SJCRH30 (cell line): ENCODE measurements at places on chromosomes 12 and 14.

DNA sequence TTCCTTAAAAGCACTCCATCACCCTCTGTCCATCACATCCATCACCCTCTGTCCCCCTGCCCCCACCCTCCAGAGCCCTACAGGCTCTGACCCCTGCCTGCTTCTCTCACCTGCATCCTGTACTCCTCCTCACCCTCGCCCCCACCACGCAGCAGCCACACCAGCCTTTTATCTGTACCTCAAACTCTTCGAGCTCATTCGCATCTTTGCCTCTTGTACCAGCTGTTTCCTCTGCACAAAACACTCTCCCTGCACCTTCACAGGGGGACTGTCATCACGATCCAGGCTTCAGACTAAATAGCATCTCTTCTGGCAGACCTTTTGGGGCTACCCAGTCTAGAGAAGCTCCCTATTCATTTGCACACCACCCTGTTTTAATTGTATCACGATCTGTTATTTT lies 24.1 kb downstream of the TMEM229B start:
- H3K36me3 ChIP-seq: no peaks in the 10 kb centered on the region
- no peak overlapping the region for H3K27ac ChIP-seq
- H3K4me3 ChIP-seq: no peak overlapping the region
- DNase-seq: no peak
- H3K27me3 ChIP-seq: no peaks in the 10 kb centered on the region

DNA sequence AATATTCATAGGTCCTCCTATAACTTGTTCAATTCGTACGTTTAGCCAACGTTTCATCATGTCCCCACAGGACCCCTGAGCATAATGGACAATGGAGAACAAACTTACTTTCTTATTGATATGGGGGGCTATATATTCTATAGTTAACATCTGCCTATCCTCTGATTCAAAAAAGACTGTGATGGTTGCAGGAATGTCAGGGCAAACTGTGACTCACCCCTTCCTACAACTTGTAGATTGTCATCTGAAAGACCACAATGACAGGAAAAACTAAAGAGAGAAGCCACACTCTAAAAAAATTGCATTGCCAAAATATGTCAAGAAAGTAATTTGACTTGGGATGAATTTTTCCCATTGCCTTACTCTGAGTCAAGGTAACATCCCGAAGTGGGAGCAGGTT lies 50.8 kb downstream of the CATSPERB start:
- no peaks in the 10 kb centered on the region for H3K36me3 ChIP-seq
- no peaks in the 10 kb centered on the region for H3K27me3 ChIP-seq
- H3K27ac ChIP-seq: no peak overlapping the region
- no peak for DNase-seq
- H3K4me3 ChIP-seq: no peak overlapping the region

DNA sequence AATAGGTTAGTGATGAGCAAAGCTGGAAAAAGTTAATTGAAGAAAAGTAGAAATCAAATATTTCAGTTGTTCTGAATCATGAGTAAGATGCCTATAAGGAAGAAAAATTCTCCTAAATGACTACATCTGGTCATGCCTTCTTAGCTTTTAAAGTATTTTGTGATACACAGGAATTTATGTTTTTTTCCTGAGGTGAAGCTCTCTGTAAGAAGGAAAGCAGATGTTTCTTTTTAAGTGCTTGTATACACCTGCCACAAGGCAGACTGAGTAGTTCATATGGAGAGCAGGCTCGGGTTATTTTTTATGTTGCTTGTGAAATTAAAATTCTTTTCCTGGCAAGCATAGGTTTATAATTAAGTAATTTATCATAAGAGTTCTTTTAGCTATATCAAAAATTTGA lies 275.2 kb downstream of the RAD51B start:
- H3K27me3 ChIP-seq: no peaks in the 10 kb centered on the region
- H3K36me3 ChIP-seq: no peaks in the 10 kb centered on the region
- no peak for DNase-seq
- no peaks in the 10 kb centered on the region for H3K4me1 ChIP-seq
- H3K27ac ChIP-seq: no peak overlapping the region
- H3K4me3 ChIP-seq: no peak overlapping the region

DNA sequence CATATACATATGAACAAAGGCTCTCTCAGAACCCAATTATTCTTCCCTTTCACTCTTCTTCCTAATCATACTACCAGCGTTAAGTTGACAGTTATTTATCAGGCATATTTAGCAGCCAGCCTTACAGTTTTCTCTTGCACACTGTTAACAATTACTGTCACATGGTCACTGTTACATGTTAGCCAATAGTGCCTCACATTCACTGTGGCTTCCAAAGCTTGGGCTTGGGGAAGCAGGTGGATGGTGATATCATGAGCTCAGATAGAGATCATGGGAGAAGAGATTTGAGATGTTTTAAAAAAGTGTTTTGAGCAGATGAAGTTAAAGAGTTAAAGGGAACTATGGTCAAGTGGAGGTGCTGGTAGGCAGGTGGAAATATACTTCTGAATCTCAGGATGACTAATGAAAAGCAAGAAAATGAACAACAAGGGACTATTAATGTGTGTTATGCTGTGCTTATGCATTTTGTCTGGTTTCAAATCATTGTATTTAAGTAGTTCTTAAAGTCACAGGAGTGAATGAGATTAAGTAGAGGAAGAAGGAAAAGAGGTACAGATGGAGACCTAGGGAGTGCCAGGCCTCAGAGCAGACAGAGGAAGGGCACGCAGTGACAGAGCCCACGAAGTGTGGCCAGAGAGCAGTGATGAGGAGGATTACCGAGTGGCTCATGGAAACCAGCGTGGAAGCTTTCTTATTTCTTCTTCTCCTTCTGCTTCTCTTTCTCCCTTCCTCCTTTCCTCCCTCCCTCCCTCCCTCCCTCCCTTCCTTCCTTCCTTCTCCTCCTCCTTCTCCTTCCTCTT lies 39.6 kb downstream of the BICD1 start:
- H3K4me3 ChIP-seq: no peak overlapping the region
- H3K27ac ChIP-seq: no peak overlapping the region
- no peaks in the 10 kb centered on the region for H3K27me3 ChIP-seq
- H3K36me3 ChIP-seq: no peaks in the 10 kb centered on the region

GRCh38 chr14:80428671-80429070 lies 217.4 kb upstream of the DIO2 start:
- H3K27ac ChIP-seq: no peak overlapping the region
- no peaks in the 10 kb centered on the region for H3K4me1 ChIP-seq
- DNase-seq: no peak
- no peaks in the 10 kb centered on the region for H3K27me3 ChIP-seq

DNA sequence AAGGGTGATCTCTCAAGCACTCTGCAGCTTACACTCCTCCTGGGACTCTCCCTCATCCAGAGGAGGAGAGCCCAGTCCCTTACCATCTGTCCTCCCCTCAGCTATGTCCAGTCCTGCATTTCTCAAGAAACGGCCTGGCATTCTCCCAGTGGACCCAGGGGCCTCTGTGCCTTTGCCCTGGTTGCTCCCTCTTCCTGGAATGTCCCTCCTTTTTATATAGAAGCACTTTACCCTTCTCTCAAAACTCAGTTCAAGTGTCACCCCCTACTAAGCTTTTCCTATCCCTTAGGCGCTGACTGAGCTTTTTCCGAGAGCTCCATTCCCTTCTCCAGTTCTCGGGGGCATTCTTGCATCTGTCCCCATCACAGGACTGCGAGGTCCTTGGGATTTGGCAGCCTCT lies 8.9 kb upstream of the GLRX5 start:
- H3K4me3 ChIP-seq: no peak overlapping the region
- no peak for DNase-seq
- H3K27me3 ChIP-seq: no peaks in the 10 kb centered on the region
- no peaks in the 10 kb centered on the region; the same call in 1 of the 2 replicates for H3K36me3 ChIP-seq

DNA sequence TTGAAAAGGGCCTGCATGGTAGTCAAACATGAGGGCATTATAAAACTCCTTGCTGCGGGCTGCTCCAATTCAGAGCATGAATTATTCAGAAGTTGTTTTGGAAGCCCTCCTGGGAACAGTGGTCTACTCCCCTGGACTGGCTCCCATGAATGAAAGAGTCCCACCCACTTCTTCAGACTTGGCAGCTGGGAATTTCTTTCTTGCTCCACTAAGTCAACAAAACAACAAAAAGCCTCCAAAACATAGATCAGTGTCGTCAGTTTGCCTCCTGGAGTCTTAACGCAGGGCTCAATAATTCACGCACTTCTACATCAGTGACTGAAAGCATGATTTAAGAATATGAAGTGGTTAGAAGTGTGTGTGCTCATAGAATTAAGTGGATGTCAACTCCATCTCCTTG lies 37.9 kb downstream of the AKAP6 start:
- no peaks in the 10 kb centered on the region for H3K36me3 ChIP-seq
- H3K27ac ChIP-seq: peak overlapping the region; percentile 21; the same call in 1 of the 2 replicates
- peaks cover 18% of the 10 kb centered on the region for H3K4me1 ChIP-seq
- DNase-seq: peak; percentile 59
- no peak overlapping the region; the same call in 1 of the 2 replicates for H3K4me3 ChIP-seq

DNA sequence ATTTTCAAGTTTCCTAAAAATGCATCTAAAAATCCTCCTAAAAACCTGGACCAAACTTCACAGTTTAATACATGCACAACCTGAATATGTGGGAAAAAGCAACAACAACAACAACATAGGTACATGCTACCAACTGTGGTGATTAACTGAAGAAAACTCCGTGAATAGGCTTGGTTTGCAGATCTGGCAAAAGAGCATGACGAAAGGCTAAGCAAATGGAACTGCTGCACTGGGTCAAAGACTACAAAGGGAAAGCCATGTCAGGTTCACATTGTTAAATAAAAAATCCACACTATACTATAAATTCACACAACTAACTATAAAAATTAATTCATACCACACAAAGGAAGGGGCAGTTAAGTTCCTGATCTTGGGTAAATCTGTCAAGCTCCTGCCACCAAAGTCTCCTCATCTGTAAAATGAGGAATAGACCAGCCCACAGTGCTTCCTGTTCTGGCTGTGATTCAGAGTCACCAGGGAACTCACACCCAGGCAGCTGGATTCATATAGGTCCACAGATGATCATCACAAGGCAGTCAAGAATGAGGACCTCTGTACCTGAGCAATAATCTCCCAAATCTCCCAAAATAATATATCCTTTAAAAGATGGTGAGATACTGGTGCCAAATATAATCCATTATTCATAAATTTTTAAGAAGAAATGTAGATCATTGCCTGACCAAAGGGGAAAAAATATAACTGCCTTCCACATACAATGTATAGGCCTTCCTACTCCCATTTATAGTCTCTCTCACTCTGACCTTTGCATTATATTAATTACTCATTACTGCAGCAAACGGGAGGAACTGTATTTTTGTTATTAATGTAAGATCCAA lies 7.0 kb downstream of the CORO1C start:
- DNase-seq: no peak
- no peak overlapping the region for H3K4me3 ChIP-seq
- peaks cover 48% of the 10 kb centered on the region for H3K4me1 ChIP-seq
- no peaks in the 10 kb centered on the region for H3K27me3 ChIP-seq

GRCh38 chr12:107336695-107337094 lies 243.3 kb upstream of the CRY1 start:
- H3K27me3 ChIP-seq: no peaks in the 10 kb centered on the region
- no peak overlapping the region for H3K4me3 ChIP-seq
- no peaks in the 10 kb centered on the region for H3K36me3 ChIP-seq
- H3K4me1 ChIP-seq: peaks cover 10% of the 10 kb centered on the region
- H3K27ac ChIP-seq: no peak overlapping the region

- no peaks in the 10 kb centered on the region for H3K27me3 ChIP-seq
- no peaks in the 10 kb centered on the region for H3K36me3 ChIP-seq
- H3K27ac ChIP-seq: no peak overlapping the region
- no peak for DNase-seq
These were observed 202.2 kb downstream of the KTN1 start for GRCh38 chr14:55782166-55782565.

DNA sequence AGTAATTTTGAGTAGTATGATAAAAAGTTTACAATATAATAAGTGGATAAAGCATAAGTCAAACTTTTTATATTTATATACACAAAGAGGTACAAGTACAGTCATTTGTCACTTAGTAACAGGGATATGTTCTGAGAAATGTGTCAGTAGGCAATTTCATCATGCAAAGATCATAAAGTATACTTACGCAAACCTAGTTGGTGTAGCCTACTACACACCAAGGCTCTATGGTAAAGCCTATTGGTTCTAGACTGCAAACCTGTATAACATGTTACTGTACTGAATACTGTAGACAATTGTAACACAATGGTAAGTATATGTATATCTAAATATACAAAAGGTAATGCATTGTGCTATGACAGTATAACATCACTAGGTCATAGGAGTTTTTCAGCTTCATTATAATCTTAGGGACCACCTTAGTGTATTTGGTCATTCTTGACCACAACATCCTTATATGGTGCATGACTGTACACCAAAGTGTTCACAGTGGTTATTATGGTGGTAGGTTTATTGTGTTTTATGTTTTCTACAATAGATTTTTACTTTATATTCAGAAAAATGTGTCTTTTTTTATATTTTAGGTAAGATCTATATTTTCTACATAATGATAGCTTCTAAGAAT lies 14.9 kb upstream of the SCFD1 start:
- H3K36me3 ChIP-seq: no peaks in the 10 kb centered on the region
- no peak for DNase-seq
- H3K27ac ChIP-seq: no peak overlapping the region
- no peaks in the 10 kb centered on the region for H3K27me3 ChIP-seq

GRCh38 chr12:66674495-66675122 lies 4.3 kb downstream of the GRIP1 start:
- H3K27ac ChIP-seq: no peak overlapping the region
- H3K4me1 ChIP-seq: no peaks in the 10 kb centered on the region
- no peaks in the 10 kb centered on the region for H3K27me3 ChIP-seq
- DNase-seq: no peak

- H3K36me3 ChIP-seq: no peaks in the 10 kb centered on the region
- peak overlapping the region; percentile 68 for H3K27ac ChIP-seq
- no peak for DNase-seq
- H3K4me1 ChIP-seq: no peaks in the 10 kb centered on the region
- H3K27me3 ChIP-seq: no peaks in the 10 kb centered on the region
- H3K4me3 ChIP-seq: peak overlapping the region; percentile 81
These were observed 314 bp upstream of the DHRS7 start for GRCh38 chr14:60165547-60165876.

DNA sequence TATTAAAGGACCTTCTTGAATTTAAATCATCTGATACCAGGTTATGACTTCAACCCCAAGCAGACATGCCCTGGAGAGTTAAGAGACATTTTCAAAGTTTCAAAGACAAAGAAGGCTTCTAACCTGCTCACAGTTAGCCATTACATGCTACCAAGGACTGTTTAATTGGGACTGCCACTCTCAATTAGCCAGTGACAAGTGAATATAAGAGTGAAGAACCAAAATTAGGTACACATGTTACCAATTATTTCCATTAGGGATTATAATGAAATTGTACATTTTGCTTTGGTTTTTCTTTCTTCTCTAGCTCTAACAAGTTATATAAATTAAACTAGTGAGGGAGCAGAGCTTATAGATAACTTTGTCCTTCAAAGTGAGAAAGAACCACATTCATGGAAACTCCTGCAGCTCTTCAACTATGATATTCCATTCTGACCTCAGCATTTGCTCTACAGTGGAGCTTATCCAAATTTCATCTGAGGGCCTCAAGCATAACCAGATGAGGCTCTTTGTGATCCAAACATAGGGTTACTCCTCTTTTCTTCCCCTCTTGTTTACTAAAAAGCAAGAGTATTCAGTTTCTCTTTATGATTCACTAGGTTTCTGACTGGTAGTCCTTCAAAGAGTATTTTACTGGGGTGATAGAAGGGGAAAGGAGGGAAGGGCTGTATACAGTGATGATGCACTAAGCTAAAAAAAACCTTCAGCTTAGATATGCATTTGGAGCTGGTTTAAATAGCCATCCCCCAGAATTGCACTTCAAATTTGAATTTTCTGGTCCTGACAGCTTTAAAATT lies 91.3 kb downstream of the DUSP6 start:
- H3K4me1 ChIP-seq: peaks cover 25% of the 10 kb centered on the region
- DNase-seq: no peak
- no peak overlapping the region for H3K4me3 ChIP-seq
- H3K36me3 ChIP-seq: no peaks in the 10 kb centered on the region
- peak overlapping the region; percentile 78 for H3K27ac ChIP-seq
